ENCODE measurements at places on chromosomes 4 and X.

GRCh38 chr4:147727476-147728028 lies 4.3 kb upstream of the ARHGAP10 start:
- no peak for DNase-seq

DNA sequence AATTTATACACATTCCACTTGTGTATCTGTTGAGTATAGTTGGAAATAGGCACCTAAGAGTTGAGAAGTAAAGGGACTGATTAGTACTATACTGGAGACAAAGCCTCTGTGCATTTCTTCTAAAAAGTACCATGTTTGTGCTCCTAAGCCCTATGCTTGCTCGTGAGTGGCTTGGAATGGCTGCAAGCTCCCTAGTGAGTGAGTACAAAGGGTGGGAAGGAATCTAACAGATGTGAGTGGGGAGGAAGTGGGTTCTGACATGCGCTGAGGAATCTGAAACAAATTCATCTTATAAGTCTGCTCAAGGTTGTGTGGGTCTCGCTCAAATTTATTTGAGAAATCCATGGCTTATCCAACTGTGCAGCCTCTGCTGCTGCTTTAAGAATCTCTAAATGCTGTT lies 13.3 kb downstream of the SPCS3 start:
- no peak for DNase-seq

DNA sequence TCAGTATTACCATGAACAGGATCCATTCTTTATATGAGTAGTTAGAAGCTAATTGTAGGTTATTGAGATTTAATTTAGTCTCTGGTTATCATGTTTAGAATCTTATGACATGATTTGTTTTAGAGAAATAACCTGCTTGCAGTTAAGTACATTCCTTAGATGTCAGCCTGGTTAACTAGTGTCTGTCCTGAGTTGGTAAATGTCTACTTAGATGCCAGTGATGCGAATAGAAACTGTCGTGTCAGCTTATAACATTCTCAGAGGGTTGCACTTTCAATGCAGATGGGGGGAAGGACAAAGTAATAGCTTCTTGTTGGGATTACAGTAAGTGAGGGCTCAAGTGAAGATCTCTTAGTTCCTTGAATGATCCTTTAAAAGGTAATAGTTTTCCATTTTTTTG lies 227.8 kb upstream of the SPRY1 start:
- DNase-seq: peak; percentile 26

DNA sequence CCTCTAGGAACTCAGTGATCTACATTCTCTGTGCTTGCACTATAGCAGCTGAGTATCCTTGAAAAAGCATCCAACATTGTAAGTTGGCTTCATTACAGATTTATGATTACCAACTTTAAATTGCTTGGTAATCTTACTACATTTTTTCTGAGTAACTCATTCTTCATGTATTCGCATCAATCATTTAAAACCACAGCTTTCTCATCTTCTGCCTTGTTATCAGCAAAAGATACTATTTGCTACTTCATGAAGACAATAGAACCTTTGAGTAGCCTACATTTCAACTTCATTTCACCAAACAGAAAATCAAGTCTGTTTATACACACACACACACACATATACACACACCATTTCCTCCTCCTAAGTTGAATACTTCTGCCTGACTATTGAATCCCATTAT lies 6.2 kb upstream of the DCAF8L2 start:
- no peak for DNase-seq

DNA sequence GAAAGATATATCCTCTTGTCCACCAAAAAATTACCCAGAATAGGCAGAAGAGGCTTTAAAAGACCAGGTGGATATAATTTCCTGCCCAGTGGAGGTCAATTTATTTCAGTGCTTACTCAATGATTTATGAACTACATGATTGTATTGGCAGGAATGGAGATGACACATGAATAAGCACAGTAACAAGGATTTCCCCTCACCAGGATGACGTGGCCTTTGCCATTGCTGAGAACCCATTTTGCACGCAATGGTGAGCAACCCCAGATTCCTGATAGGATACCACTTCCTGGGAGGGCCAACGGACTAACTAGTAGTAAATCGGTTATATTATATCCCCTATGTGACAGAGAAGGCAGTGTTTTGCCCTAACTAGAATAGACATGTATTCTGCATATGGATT lies 11.6 kb upstream of the TTC29 start:
- peak; percentile 82 for DNase-seq
